Ovary (tissue), 10 donors: ENCODE measurements at places on chromosomes 5 and 9.

GRCh38 chr9:27990524-27990923, 417.2 kb upstream of the C9orf72 start:
- no peak overlapping the region for H3K4me3 ChIP-seq
- no peaks in the 10 kb centered on the region for H3K27me3 ChIP-seq
- no peaks in the 10 kb centered on the region for H3K4me1 ChIP-seq
- no peak overlapping the region for H3K27ac ChIP-seq
- DNase-seq: no peak

DNA sequence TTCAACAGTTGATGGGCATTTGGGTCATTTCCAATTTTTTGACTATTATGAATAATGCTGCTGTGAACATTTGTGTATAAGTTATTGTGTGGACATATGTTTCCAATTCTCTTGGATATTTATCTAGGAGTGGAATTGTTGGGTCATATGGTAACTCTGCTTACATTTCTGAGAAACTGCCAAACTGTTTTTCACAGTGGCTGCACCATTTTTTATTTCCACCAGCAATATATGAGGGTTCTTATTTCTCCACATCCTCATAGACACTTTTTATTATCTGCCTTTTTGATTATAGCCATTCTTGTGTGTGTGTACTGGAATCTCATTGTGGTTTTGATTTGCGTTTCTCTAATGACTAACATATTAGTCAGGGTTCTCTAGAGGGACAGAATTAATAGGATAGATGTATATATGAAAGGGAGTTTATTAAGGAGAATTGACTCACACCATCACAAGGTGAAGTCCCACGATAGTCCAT, 14.7 kb upstream of the MED27 start:
- H3K36me3 ChIP-seq: no peaks in the 10 kb centered on the region
- H3K27ac ChIP-seq: no peak overlapping the region
- no peaks in the 10 kb centered on the region for H3K4me1 ChIP-seq
- H3K4me3 ChIP-seq: no peak overlapping the region
- H3K27me3 ChIP-seq: no peaks in the 10 kb centered on the region

DNA sequence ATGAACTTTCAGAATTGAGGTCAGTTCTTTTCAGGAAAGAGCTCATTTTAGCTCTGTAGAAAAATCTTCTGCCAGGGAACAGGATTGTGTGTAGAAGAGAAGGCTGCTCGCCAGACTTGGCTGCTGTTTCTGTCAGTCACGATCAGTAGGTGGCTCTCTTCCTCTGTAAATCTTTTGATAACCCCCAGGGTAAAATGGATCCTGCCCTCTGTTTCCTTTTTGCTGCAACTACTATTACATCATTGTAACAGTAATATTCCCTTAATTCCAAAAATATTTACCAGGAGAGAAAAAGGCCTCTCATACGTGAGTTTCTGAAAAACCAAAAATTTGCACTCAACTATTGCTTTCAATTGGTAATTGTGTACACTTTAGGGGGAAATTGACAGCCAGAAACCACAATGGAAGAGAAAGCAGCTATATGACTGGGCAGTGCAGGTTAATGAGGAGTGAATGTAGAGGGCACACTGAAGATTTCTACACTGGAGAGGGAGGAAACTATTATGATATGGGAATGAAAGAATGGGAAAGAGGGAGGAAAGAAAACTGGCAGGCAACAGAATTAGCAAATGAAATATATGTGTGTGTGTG, 12.3 kb downstream of the IFNA21 start:
- no peak overlapping the region for H3K27ac ChIP-seq
- no peaks in the 10 kb centered on the region for H3K27me3 ChIP-seq
- no peak for DNase-seq
- H3K36me3 ChIP-seq: no peaks in the 10 kb centered on the region

GRCh38 chr9:88303721-88304451, 84.4 kb upstream of the SPIN1 start:
- no peaks in the 10 kb centered on the region for H3K36me3 ChIP-seq
- H3K4me3 ChIP-seq: no peak overlapping the region

- no peaks in the 10 kb centered on the region for H3K4me1 ChIP-seq
- no peaks in the 10 kb centered on the region for H3K27me3 ChIP-seq
- no peak overlapping the region for H3K27ac ChIP-seq
- DNase-seq: no peak
- H3K36me3 ChIP-seq: no peaks in the 10 kb centered on the region
Observed at GRCh38 chr9:94554078-94554438, 825 bp upstream of the PCAT7 start.

- H3K27me3 ChIP-seq: no peaks in the 10 kb centered on the region
- no peak overlapping the region for H3K27ac ChIP-seq
- H3K4me1 ChIP-seq: no peaks in the 10 kb centered on the region
- H3K36me3 ChIP-seq: no peaks in the 10 kb centered on the region
- DNase-seq: no peak
- H3K4me3 ChIP-seq: no peak overlapping the region
Observed at GRCh38 chr5:130762031-130762430, 403.0 kb downstream of the HINT1 start.

- H3K27ac ChIP-seq: no peak overlapping the region
- H3K27me3 ChIP-seq: peaks cover 5% of the 10 kb centered on the region
- no peak for DNase-seq
- no peaks in the 10 kb centered on the region for H3K36me3 ChIP-seq
- peaks cover 9% of the 10 kb centered on the region for H3K4me1 ChIP-seq
Observed at GRCh38 chr5:139393497-139394122, 1.3 kb downstream of the PROB1 start.

DNA sequence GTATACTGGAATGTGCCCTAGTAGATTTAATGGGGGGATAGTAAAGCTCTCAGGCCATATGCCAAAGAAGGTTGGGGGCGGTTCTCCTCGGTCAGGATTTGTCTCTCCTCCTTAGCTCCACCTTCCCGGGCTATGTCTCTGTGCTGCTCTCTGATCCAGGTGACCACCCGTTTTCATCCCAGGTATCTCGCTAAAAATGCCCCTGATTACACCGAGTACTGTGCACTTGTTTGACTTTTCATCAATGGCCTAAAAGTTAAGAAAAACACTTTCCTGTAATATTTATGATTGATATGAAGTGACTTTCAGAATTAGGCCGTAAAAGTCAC, 724 bp downstream of the NDUFS6 start:
- peak overlapping the region; percentile 95 for H3K4me3 ChIP-seq
- H3K4me1 ChIP-seq: peaks cover 7% of the 10 kb centered on the region
- H3K36me3 ChIP-seq: no peaks in the 10 kb centered on the region

- H3K27ac ChIP-seq: no peak overlapping the region
- no peaks in the 10 kb centered on the region for H3K27me3 ChIP-seq
- no peak overlapping the region for H3K4me3 ChIP-seq
- H3K36me3 ChIP-seq: no peaks in the 10 kb centered on the region
Observed at GRCh38 chr5:138243794-138244193, 30.6 kb downstream of the GFRA3 start.

GRCh38 chr9:69582544-69583297, 89.5 kb downstream of the APBA1 start:
- H3K36me3 ChIP-seq: no peaks in the 10 kb centered on the region
- H3K27ac ChIP-seq: no peak overlapping the region

GRCh38 chr5:151030379-151030778, 10.0 kb downstream of the GPX3 start:
- H3K27ac ChIP-seq: no peak overlapping the region
- H3K27me3 ChIP-seq: no peaks in the 10 kb centered on the region
- no peaks in the 10 kb centered on the region for H3K36me3 ChIP-seq
- no peak overlapping the region for H3K4me3 ChIP-seq

- no peak for DNase-seq
- H3K36me3 ChIP-seq: no peaks in the 10 kb centered on the region
- no peak overlapping the region for H3K4me3 ChIP-seq
Observed at GRCh38 chr5:25570067-25570583, 925.3 kb upstream of the CDH10 start.

DNA sequence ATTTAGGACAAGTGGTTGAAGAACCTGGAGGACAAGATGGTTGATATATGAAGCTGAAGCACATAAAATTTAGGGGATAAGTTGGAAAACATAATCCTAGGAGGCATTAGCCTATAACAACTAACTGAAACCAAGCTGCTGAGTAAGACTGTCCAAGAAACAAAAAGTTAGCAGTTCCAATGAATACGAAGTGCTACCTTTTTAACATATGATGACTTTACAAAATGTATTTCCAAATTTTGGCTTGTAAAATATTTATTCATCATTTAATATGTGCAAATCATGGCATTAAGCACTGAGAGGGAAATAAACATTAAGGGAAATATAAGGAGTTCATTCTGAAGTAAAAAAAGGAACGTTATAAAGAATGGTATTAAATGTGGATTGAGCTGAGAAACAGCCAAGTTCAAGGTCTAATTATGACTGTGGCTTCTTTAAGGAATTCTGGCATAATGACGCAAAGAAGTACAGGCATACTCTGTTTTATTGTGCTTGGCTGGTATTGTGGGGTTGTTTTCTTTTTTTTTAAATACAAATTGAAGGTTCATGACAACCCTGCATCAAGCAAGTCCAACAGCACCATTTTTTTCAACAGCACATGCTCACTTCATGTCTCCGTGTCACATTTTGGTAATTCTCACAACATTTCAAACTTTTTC, 7.7 kb downstream of the RAPGEF6 start:
- no peak for DNase-seq
- no peak overlapping the region for H3K27ac ChIP-seq
- no peaks in the 10 kb centered on the region for H3K27me3 ChIP-seq
- no peaks in the 10 kb centered on the region for H3K36me3 ChIP-seq
- peaks cover 2% of the 10 kb centered on the region for H3K4me1 ChIP-seq
- no peak overlapping the region for H3K4me3 ChIP-seq

DNA sequence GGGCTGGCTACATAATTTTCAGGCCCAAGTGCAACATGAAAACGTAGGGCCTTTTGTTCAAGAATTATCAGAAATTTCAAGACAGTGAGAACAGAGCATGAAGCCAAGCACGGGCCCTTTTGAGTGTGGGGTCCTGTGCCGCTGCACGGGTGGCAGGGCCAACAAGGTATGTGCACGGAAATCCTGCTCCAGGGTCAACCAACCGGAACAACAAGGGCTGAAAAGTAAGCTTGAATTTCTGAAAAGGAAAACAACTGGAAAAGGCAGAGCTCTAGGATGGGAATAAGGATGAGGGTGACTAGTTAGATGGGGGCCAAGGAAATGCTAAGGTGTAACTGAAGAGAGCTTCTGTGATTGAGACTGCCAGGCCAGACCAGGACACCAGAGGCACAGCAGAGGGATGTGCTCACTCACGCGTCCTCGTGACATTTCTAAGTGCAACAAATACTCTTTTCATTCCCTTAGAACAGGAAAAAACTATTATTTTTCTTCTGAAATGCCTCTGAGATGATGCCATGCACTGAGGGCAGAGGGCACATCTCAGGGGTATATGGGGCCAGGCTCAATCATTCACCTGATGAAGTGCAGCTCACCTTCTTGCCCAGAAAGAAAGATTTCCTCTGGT, 80.6 kb upstream of the LRRTM2 start:
- H3K36me3 ChIP-seq: no peaks in the 10 kb centered on the region
- no peak overlapping the region for H3K4me3 ChIP-seq
- peak overlapping the region; percentile 68 for H3K27ac ChIP-seq
- peaks cover 24% of the 10 kb centered on the region for H3K4me1 ChIP-seq

DNA sequence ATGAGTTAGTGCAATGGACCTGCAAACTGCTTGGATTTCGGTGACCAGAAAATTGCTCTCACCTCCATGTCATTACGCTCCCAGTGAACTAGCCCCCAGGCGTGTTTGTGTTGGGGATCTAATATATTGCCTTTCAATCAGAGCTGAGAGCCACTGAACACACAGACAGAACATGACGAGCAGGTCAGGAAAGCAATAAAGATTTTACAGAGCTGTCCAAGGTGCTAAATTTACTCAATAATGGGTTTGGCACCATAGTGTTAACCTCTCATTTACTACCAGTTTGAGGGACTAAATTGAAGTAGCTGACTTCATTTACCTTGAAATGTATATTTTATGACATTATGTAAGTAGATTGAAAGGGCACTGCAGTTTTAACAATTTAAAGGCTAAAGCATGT, 383.0 kb downstream of the EBF1 start:
- H3K36me3 ChIP-seq: no peaks in the 10 kb centered on the region
- H3K4me1 ChIP-seq: peaks cover 4% of the 10 kb centered on the region
- no peak overlapping the region for H3K4me3 ChIP-seq
- no peak for DNase-seq
- no peak overlapping the region for H3K27ac ChIP-seq

DNA sequence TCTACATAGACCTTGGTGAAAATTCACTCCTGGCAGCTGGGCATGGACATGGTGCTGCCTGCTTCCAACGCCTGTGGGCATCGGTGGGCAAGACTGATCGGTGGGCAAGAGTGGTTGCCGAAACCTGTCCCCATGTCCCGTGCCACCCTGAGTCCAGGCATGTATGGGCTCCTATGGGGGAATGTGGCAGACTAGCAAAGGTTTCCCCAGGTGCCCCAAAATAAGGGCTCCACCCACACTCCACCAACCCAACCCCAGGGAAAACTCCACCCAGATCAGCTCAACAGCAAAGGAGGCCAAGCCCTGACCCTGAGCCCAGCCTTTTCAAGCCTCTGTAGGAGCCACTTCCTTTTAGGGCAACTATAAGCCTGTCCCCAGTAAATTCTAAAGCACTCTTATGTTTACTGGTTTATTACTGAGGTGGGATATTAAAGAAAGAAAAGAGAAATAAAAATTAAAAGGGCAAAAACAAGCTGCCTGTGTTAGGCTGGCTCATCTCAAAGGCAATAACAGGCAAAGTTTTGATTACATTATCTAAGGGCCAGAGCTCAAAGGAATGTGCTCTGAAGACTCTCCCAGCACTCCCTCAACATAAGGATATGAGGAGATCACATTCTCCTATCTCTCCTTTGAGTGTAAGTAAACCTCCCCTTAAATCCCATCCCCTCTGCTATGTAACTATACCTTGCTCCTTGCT, 8.9 kb upstream of the SPATA31E1 start:
- H3K27ac ChIP-seq: no peak overlapping the region
- H3K4me1 ChIP-seq: no peaks in the 10 kb centered on the region
- no peaks in the 10 kb centered on the region for H3K36me3 ChIP-seq
- no peaks in the 10 kb centered on the region for H3K27me3 ChIP-seq
- H3K4me3 ChIP-seq: no peak overlapping the region
- no peak for DNase-seq

DNA sequence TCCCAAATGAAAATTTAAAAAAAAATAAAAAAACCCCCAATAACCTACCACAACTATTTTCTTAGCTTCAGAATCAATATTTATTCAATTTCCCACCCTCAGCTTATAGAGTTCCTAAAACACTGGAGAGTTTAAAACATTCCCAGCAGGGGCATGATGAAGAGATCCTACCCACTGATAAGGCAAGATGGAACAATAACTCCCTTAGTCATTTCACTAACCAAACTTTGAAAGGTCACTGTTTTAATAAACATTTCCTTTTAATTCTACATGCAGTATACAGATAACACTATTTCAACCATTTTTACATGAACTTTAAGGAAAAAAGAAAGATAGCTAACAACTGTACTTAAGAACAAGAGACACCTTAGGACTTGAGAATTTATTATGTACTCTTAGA, 34.9 kb upstream of the ACOT12 start:
- H3K27me3 ChIP-seq: no peaks in the 10 kb centered on the region
- H3K27ac ChIP-seq: no peak overlapping the region
- no peaks in the 10 kb centered on the region for H3K36me3 ChIP-seq

DNA sequence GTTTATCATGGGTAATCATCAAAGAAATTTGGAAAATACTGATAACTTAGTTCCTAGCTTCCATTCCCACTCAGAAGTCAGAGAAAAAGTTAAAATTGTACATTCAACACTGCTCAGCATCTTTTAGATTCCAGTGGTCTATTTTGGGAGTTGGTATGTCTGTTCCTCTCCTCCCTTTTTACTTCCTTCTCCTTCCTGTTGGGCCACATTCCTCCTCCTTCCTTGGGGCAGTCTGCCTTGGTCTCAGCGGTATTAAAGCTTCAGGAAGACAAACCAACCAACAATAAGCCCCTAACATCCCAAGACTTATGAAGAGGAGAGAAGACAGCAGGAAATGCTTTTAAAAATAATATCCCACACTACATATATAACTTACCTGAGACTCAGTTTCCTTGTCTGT, 49.9 kb upstream of the SSBP2 start:
- no peaks in the 10 kb centered on the region for H3K36me3 ChIP-seq
- H3K4me3 ChIP-seq: no peak overlapping the region
- no peaks in the 10 kb centered on the region for H3K4me1 ChIP-seq
